ENCODE measurements at places on chromosomes 1 and 21.

DNA sequence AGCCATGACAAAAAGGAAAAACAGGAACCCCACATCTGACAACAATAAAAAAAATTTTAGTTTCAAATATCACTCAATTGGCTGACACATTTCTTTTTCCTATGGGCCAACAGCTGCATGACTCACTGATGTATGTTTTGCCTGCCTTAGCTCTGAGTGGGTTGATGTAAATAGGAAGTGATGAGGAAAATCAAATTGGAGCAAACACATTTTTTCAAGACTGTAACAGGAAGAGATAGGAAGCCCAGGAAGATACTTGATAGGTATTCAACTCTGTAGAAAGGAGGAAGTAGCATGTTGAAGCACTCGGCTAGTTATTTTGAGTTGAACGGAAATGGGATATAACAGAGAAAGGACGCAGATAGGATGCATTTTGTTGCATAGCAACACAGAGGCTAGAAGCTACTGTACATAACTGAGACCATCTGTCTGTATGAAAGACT lies 168.0 kb upstream of the NR5A2 start:
- no peak for DNase-seq

- DNase-seq: no peak
Measured at GRCh38 chr1:176628775-176629174, 165.8 kb downstream of the PAPPA2 start.

- no peak for DNase-seq
Measured at GRCh38 chr1:223525957-223526356, 132.7 kb downstream of the CCDC185 start.

DNA sequence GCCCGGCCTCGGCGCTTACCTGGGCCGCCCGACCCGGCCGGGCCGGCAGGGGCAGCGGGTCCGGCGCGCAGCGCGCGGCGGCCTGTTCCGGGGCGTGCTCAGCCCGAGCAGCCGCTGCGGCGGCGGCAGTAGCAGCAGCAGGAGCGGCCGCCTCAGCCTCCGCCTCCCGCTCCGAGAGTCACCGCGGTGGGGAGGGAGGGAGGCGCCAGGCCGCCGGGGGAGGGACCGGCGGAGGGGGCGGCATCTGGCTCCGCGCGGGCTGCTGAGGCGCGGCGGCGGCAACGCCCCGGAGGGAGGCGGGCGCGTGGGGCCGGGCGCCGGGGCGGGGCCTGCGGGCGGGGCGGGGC lies at the start of gene CTNNBIP1:
CTNNBIP1 (minus strand) TSS at position 194 of the 347 bp plus-strand sequence. CDS start 38,205 bp downstream, outside the sequence.
- no peak for DNase-seq

GRCh38 chr1:48596046-48596445 lies 124.0 kb upstream of the SPATA6 start:
- DNase-seq: no peak

- DNase-seq: peak; percentile 83
Measured at GRCh38 chr1:197776351-197777105, 1.2 kb upstream of the DENND1B start.

- DNase-seq: no peak
Measured at GRCh38 chr1:201136355-201137023, 9.5 kb upstream of the ASCL5 start.

- DNase-seq: no peak
Measured at GRCh38 chr21:15415541-15416261, 314.1 kb upstream of the USP25 start.

- DNase-seq: peak; percentile 17
Measured at GRCh38 chr1:228515200-228515834, 28.1 kb downstream of the RNF187 start.

- peak; percentile 52 for DNase-seq
Measured at GRCh38 chr21:30831194-30831765, 1.7 kb upstream of the KRTAP7-1 start.

GRCh38 chr1:194774535-194774934 lies 1588.1 kb upstream of the B3GALT2 start:
- DNase-seq: no peak

DNA sequence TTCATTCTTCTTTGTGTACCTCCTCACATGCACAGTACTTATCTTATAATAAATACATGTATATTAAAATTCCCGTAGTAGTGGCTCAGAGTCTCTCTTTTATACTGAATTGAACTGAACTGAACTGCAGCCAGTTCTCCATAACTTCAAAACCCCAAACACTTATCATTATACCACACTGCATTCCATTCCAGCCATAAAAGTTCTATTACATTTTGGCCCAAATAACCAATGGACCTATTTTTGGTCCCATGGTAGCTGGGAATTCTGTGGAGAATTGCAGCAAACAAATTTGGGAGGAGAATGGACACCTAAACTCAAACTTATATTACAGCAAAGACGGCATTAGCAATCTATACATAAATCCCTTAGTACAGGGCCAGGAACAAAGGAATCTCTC lies 86.6 kb upstream of the C1orf87 start:
- no peak for DNase-seq

DNA sequence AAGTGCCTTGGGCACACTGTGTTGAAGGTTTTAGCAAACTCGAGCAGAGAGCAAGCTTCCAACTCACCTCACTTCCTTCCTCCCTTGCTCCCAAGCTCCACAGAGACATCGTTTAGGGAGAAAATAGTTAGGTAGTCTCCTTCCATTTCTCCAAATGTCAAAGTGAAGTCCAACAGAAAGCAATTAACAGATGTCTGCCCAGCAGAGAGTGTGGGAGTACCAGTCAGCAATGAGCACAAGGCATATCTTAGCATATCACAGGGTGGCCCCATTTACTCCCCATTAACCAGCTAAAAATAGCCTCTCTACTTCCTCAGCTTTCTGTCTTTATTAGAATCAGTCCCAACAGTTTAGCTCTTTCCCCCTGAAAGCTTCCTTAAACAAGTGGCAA lies 334.2 kb upstream of the CAMK1G start:
- no peak for DNase-seq

GRCh38 chr1:12142891-12143630 lies 23.7 kb upstream of the TNFRSF1B start:
- DNase-seq: no peak

GRCh38 chr1:226063224-226063976 lies 884 bp downstream of the H3-3A start:
- peak; percentile 33 for DNase-seq

- peak; percentile 46 for DNase-seq
Measured at GRCh38 chr1:157580179-157580827, 17.6 kb downstream of the FCRL4 start.

DNA sequence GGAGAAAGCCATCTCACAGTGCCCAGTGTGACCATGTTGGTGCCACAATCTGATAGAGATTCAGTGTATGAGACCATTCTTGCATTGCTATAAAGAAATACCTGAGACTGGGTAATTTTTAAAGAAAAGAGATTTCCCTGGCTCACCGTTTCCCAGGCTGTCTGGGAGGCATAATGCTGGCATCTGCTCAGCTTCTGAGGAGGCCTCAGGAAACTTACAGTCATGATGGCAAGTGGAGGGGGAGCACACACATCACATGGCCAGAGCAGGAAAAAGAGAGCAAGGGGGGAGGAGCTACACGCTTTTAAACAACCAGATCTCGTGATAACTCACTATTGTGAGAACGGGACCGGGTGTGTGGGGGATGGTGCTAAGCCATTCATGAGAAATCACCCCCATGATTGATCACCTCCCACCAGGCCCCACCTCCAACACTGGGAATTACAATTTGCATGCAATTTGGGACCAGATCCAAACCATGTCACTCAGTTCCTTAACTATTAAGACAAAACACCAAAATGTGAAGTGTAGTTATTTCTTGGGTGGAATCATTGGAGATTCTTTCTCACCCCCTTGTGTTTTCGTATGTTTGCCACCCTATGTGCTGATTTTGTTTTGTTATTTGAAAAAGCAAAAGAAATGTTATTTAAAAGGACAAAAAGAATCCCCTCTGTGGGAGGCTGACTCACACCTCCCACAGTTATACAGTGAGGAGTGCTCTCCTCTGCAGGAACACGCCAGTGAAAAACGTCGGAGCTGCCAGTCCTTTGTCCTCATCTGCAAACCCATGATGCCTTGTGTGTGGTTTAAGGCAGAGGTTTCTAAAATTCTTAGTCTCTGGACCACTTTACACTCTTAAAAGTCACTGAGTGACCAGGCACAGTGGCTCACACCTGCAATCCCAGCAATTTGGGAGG lies 46.9 kb upstream of the IFNLR1 start:
- no peak for DNase-seq

DNA sequence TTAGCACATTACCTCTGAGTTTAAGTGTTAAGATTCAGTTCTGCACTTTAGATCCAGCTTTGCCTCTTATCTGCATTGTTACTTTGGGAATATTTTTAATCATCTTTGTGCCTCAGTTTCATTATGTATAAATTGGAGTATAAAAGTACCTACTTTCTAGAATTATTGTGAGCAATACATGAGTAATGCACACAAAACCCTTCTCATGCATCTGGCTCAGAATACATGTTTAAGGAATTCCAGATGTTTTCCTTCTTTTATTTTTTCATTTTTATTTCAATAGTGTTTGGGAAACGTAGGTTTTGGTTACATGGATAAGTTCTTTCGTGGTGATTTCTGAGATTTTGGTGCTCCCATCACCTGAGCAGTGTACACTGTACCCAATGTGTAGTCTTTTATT lies 14.2 kb downstream of the C8A start:
- DNase-seq: no peak

DNA sequence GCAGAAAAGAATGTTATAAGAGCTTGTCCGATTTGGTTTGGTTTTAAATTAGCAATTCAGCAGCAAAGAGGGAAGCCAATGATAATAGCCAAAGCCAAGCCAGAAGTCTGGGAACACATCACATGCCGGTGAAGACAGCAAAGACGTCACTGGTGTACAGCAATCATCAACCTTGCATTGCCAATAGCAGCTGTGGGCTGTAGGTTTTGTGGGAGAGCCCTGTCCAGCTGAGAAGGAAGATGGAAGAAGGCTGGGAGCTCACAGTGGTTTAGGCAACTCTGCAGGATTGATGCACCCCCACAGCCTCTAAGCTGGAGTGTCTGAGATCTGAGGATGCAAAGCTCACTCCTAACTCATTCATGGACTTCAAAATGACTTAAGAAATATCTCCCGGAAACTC lies 338.7 kb downstream of the SIPA1L2 start:
- DNase-seq: no peak

GRCh38 chr1:110190282-110190929 lies 19.7 kb upstream of the KCNC4 start:
- no peak for DNase-seq

- no peak for DNase-seq
Measured at GRCh38 chr1:209983953-209984352, 45.9 kb downstream of the SYT14 start.

DNA sequence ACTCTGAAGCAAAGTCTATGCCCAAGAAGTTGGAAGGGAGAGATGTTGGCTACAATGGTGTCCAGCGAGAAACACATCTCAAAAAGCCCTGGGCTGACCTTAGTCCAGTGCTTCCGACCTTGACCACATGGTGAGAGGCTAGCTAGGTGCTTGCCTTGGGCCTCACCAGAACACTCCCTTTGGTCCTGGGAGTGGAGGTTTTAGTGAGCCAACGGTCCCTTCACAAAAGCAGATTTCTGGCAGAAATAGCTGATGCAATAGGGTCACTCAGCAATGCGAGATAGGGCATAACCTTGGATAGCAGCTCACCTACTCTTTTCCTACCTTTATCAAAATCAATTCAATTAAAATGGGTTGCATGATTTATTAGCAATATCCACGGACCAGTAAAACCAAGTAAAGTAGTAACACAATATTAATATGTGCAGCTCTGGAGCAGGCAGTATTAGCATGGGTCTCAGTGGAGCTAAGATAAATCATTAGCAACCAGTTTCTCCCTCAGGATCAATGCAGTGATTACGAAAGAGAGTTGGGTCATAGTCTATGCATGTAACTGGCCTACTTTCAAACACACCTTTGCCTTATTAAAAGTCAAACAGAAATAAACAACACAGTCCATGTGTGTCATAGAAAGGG lies 1.9 kb downstream of the SLC30A10 start:
- no peak for DNase-seq

Measured in activated CD4-positive, alpha-beta T cell treated with anti-CD3 and anti-CD28 coated beads, Interleukin-2, Interleukin-4, amounts not matched to agents 100 ng/mL and 50 ng/mL, durations not matched to agents 16 hours and 8 hours (primary cell).